ENCODE measurements at places on chromosomes 3 and 15.
A peak's percentile ranks its signal among the peaks of the same experiment; 100 is the strongest.

GRCh38 chr3:153373606-153374005, 211.6 kb downstream of the RAP2B start:
- no peak for DNase-seq

DNA sequence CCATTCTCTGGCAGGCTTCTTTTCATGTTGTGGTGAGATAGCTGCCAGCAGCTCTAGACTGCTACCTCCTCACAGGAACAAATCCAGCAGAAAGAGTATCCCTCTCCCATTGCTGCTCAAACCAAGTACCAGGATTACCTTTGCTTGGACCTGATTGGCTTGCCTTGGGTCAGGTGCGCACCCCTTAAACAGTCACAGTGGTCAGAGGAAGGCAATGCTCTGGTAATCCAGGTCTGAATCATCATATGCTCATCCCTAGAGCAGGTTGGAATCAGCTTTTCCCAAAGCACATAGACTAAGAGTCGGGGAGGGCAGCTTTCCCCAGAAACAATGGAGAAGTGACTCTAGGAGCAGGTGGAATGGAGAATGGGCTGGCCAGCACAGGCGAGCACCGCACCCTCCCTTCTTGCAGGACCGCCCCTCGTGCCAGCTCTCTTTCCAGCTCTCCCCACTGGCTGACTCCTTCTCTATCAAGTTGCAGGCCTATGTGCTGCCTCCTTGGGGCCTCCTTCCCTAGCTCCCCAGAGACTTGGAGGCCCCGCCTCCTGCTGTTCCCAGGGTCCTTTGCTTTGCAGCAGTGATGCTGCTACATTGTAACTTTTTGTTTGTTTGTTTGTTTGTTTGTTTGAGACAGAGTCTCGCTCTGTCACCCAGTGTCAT, 29.9 kb upstream of the ADPGK start:
- DNase-seq, result no peak

DNA sequence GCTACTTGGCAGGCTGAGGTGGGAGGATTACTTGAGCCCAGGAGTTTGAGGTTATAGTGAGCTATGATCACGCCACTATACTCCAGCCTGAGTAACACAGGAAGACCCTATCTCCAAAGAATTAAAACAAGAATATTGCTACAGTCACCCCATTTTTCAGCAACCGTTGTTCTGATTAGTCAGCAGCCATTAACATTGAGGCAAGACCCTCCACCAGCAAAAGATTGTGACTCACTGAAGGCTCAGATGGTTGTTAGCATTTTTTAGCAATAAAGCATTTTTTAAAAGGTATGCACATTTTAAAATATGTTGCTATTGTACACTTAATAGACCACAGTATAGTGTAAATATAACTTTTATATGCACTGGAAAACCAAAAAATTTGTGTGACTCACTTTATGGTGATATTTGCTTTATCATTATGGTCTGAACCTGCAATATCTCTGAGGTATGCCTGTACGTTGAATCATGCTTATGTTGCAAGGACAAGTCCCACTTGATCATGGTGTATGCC, 492.6 kb downstream of the SQOR start:
- no peak for DNase-seq

GRCh38 chr15:60399931-60400330, 2.1 kb upstream of the ANXA2 start:
- no peak for DNase-seq

DNA sequence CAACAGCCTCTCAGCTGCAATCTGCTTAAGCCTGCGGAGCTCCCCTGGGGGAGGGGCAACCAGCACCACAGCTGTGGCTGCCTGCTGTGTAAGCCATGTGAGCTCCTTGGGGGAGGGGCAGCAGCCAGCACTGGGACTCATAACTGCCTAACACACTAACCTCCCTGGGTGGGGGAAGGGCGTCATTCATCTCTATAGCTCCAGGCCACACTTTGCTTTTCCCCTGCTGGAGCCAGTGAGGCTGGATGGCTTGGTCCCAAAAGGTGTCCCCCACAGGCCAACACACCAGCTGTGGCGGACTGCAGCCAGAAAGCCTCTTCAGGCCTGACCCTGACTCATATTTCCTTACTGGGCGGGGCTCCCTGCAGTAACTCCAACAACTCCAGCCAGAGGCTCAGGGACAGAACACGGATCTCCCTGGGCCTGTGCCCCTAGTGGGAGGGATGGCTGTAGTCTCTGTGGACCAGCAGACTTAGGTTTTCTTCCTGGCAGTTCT, 129.8 kb downstream of the PPM1L start:
- no peak for DNase-seq

GRCh38 chr3:22862111-22862510, 341.0 kb upstream of the UBE2E2 start:
- no peak for DNase-seq

- no peak for DNase-seq
Observed at GRCh38 chr3:163481738-163482137, 1596.6 kb downstream of the SI start.

- DNase-seq, result no peak
Observed at GRCh38 chr3:188875413-188875812, 296.4 kb upstream of the TPRG1 start.

- DNase-seq, result no peak
Observed at GRCh38 chr15:37788767-37789396, 145.6 kb upstream of the TMCO5A start.

DNA sequence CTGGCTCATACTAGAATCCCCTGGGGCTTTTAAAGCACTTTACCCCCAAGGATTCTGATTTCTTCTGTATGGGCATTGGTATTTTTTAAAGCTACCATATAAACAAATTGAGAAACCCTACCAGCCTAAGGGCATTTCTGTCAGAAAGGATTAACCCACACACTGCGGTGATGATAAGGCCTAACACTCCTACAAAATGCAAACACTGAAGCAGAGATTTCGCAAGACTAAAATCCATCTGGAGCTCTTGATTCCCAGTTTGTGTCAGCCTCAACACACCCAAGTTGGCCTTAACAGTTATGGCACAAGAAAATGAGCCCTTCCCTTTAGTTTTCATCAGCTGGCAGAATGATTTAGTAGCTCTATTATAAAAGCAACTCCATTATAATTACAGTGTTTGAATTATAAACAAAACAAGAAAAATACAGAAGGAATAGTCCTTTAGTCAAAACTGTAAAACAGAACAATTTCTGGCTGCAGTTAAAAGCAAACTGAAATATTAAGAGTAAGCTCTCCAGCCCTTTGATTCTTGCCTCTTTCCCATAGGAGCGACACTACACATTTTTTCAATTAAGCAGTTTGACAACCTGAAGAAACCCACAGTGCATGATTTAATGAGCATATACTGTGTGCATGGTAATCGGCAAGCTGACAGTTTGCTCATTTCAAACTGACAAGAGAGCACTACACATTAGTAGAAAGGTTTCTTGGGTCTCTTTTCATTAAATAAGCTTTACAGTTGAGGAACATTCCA, 441.2 kb downstream of the FHIT start:
- DNase-seq, result no peak

DNA sequence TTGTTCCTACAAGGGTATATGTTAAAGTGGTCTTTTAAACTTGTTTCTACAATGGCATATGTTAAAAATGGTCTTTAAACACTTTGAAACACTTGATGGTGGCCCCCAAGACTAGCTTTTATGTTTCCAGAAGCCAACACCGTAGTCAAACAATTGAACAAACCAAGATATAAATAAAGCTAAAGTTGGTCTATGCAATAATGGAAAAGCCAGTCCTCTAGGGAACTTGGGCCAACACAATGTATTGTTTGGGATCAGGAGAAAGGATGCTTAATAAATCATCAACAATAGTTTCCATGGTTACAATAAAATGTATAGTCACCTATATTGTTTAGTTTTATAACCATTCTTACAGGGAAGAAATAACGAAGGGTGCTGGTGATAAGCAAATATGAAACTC, 137.2 kb downstream of the RORA start:
- DNase-seq, result no peak

GRCh38 chr3:36911990-36912804, 32.7 kb downstream of the TRANK1 start:
- peak; percentile 41 for DNase-seq

DNA sequence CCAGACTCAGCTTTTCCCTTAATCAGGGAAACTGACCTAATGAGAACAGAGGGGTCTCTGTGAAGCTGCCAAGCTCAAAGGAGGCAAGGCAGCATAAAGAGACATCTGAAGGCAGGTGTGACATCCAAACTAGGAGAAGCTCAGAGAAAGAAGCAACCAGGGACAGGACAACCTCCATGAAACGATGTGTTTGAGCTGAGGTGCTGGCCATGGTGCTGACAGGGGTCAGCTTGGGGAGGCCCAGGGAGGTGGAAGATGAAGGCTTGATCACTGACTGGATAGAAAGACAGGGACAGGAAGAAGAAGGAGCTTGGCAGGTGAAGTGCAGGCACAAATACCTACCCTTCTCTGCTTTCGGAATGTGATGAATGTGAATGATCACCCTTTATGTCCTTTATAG, 179.5 kb upstream of the NSMCE3 start:
- no peak for DNase-seq

DNA sequence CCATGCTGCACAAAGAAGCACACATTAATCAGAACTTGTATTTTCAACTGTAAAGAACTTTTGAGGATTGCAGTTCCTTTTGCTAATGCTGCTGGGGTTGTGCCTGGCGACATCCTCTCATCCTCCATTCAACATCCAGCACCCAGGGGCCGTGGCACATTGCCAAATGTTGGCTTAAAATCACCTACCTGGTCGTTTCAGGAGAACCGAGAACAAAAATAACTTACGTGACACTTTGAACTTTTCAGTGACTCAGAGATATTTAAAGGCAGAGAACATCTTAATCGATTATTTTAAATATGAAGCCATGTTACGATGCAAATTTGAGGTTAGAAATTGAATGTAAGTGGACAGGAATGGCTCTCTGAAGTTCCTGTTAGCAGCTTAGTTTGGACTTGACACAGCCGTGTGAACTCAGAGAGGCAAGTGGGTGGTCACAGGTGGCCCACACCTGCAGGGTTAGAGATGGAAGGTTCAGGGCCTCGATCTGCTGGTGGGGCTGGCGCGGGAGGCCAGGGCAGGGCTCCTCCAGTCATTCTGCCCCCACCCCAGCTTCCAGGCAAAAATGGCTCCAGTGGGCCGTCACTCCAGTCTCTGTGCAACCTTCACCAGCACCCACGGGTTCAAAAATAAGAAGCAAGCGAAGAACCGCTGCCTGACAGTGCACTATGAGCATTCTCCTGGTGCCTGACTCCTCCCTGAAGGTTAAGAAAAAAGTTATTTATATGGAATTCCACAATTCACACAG, 12.2 kb downstream of the LRRK1 start:
- no peak for DNase-seq

GRCh38 chr15:41892621-41893421, 1.0 kb downstream of the SPTBN5 start:
- no peak for DNase-seq

DNA sequence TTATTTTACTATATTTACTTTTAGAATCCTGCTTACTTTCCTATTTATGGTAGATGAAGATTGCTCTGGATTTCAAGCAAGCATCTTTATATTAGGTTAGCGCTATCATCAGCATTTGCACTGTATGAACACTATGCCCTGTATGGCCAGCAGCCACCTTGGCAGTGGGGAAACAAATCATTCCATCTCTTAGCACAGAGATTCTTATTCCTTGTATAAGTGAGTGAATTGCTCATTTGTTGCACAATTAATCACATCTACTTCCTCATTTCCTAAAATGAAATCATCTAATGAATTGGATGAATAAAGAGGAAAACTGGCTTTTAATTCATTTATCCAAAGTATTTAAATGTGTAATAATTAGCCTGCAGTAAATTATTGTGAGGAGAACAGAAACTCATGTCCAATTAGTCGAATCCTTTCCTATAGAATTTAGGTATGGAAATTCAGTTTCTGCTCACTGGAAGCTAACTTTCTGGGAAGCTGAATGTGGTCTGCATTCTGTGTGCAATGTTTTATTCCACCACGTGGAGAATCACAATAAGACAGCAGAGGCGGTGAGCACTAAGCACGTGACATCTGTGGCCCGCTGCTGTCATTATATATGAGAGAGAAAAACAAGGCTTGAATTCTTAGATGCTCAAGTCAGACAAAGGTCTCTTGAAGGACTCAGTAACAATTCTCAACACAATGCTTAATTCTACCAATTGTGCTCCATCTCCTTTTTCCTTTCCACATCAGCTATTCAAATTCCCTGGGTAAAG, 93.4 kb downstream of the PEX5L start:
- DNase-seq, result no peak

- DNase-seq, result peak; percentile 68
Observed at GRCh38 chr15:52780172-52780980, 9.8 kb downstream of the ONECUT1 start.

DNA sequence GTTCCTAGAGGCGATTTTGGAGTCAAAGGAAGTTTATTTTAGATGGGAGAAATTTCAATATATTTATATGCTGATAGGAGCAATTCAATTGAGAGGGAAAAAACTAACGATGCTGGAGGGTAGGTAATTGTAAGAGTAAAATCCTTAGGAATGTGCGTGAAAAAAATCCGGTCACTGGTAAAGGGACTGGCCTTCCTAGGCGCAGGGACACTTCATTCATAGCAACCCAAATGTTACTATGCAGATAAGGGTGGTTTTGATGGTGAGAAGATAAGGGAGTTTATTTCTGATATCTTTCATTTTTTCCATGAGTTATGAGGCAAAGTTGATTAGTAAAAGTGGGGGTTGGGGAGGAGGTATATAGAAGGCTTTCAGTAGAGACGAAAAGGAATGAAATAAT, 1.1 kb upstream of the PIAS1 start:
- DNase-seq, result no peak

DNA sequence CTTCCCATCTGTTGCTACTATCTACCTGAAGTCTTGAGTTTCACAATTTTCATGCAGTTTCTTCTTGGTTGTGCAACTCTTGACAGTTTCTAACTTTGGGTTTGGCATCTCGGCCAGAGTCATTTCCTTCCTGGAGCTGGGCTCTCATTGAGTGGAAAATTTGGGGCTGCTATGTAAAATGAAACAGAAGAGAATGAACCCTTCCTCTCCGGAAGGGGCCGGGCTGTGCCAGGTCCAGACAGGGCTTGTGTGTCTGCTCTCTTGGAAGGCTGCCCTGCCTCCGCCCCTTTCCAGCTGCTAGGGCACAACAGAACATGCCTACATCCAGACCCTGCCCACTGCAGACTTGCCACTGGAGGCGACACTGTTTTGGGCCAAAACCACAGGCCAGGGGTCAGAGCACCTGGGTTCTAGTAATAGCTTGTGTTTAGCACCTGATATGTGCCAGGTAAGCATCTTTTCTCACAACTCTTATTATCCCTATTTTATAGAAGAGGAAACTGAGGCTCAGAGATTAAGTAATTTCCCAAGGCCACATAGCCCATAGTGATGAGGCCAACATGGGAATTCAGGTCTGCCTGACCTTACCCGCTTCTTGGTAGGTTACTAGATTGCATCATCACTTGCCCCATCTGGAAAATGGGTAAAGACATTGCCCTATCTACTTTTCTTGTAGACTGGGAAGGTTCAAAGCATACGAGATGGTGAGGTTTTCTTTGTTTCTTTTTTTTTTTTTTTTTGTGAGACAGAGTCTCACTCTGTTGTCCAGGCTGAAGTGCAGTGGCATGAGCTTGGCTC, 25.0 kb downstream of the IRAK2 start:
- DNase-seq, result no peak

Data from activated naive CD4-positive, alpha-beta T cell treated with anti-CD3 and anti-CD28 coated beads, Interleukin-2, amount 50 U/mL, for 16 hours (primary cell).